Stimulated activated CD4-positive, alpha-beta T cell treated with anti-CD3 and anti-CD28 coated beads, Interleukin-1b, Interleukin-23, amount 100 ng/mL, for 24 hours (primary cell): ENCODE measurements at places on chromosomes 12 and 14.

DNA sequence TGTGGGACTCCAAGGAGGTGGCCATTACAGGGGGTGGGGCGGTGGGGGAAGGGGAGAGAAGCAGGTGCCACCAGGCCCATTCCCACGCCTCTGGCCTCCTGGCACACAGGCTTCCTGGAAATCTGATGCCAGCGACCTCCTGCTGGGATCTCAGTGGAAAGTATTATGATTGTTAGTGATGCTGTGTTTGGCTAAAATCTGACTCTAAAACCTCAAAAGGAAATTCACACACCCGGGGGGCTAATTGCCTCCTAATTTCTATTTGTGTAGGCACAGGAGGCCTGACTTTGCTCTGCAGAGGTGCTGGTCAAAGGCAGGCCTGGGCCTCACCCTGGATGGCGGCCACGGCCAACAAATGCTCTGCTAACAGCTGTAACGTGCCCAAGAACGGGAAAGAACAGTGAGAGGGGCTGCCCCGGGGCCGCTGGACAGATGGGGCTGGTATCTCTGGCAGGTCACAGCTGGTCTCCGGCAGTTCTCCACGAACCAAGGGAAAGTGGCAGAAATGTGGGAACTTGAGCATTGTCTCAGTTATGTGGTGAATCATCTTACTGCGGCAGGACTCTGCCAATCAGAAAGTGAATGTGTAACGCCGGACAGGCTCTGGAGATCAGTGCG is 14.3 kb downstream of the FAM181A start:
- no peak for DNase-seq

- DNase-seq = no peak
Observed at GRCh38 chr14:57833323-57833722, 32.6 kb downstream of the SLC35F4 start.

GRCh38 chr12:123578243-123578642 is 6.1 kb upstream of the TMED2 start:
- DNase-seq = no peak

DNA sequence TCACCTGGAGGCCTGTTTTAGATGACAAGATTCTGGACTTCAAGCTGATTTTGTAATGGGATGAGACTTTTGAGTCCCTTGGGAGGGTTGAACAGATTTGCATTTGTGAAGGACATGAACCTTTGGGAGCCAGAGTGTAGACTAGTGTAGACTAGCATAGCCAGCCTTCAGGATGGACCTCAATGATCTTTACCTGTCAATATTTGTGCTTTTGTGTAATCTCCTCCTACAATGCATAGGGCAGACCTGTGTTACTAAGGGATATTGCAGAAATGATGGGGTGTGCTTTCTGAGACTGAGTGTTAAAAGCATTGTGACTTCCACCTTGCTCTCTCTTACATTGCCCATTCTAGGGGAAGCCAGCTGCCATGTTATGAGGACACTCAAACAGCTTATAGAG is 9.9 kb upstream of the LRP10 start:
- DNase-seq = no peak

DNA sequence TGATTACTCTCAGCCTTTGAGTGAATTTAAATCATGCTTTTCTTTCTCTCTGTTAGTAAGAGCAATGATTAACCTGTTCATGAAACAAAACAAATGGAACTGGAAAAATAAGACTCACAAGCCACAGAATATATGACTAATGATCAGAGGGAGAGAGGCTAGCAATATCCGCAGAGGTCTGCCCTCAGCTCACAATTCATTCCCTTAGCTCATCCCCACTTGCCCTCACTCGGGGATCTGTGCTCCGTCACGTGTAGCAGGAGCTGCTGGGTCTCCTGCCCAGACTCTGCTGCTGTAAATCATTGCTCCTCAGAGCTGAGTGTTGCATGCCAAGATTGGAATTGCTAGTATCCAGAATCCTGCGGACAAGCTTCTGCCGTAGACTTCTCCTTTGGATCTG is 53.1 kb upstream of the GNG2 start:
- no peak for DNase-seq

DNA sequence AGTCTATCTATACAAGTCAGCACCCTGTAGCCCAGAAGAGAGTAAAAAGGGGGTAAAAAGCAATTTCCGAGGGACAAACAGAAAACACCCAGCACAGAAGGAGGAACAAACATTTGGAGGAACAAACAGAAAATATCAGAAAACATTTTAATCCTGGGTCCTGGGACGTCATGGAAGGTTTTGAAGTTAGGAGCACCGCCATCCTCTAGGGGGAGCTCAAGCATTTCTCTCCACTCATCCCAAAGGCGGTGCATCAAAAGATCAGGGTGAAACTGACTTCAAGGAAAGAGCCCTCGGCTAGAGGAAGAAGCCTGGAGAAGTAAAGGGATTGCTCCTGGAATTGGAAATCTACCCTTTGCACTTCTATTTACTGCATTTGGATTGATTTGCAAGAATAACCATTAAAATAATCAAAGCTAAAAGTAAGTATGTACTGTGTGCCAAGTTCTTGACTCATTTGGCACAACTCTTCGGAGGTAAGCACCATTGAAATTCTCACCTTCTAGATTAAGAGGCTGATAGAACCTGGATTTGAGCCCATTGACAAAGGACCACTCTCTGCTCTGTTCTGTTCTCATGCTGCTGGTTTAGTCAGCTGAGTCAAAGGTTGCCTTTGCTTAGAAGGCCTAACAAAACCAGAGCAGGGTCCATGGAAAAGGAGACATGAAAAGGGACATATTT is 17.2 kb upstream of the POC1B start:
- peak; percentile 32 for DNase-seq

DNA sequence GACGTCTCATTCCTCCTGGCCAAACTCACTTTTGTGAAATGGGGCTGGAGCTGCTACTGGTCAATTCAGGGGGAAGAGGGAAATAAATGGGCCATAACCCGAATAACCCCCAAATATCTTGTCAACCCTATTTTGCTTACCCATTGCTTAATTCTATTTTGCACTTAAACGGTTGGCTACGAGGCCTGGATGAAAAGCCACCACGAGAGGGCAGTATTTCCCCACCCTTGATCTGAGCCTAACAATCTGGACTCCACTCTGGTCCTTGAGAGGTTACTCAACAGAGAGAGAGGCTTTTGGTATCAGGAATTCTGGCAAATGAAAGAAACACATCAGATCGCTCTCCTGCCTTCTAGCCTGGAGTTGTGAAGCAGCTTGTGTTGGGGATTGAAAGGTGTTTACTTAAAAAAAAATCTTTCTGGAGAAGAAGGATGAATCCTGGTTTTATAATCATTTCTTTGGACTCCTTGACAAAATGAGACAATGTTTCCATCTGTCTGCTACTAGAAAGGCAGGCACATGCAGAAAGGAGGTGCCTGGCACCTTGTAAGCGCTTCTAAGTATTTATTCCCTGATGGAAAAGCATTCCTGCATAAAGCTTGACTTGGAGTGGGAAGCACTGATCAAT is 22.4 kb upstream of the FBXO21 start:
- peak; percentile 54 for DNase-seq

DNA sequence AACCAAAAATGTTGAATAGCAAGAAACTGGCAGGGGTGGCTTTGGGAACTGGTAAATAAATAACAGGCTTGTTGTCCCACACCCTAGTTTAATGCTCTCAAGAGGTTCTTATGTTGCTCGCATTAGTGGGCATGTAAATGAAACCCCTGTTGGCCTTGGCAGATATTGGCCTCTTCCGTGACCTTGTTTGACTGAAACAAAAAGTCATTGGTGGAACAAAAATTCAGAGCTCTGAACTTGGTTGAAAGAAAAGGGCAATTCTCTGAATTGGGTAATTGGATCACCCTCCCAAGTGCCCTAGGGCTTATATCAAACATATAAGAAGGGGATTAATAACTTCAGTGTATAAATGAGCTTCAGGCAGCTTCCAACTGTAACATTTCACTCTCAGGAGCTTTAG is 426.2 kb downstream of the ZFP36L1 start:
- no peak for DNase-seq

DNA sequence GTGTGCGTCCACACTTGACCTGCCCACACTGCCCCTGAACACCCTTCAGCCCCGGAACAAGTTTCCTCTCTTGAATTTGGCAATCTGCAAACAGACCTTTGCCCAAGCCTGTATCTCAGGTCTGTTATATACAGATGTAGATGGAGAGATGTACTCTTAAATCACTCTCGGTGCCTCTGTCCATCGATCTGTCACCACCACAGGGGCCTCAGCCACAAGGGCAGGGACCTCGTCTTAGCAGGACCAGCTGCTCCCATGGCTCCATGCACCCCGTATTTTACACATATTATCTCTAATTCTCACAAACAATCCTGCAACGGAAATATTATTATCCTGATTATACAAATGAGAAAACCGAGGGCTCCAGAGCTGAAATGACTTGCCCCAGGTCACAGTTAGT is 313.4 kb downstream of the BCL11B start:
- DNase-seq = no peak

DNA sequence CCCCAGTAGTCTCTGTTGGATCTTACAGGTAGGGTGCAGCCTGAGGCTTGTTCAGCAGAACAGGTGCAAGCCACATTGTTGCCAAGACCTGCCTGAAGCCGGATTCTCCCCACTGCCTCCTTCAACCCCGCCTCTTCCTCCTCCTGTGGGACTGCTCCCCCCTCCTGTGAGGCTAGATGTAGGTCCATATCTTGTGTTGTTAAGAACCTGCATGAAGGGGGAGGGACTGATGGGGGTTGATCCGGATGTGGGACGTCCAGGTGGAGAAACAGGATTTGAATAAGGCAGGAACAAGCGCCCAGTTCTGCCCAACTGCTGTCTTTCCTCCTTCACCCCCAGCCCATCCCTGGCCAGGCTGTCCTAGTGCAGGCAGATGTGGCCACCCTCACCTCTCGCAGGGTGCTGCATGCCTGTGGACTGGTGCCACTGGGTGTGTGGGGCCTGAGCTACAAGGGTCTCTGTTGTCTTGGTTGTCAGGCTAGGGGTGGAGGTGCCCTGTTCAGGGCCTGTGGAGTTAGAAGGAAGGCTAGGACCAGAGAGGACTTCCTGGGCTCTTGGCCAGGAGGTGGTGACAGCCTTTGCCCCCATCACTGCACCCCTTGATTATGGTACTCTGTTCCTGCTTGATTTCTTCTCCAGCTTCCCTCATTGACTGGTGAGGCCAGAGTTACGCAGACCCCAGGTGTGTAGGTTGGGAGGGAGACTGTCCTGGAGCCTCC is 1.4 kb downstream of the NR4A1 start:
- DNase-seq = no peak

DNA sequence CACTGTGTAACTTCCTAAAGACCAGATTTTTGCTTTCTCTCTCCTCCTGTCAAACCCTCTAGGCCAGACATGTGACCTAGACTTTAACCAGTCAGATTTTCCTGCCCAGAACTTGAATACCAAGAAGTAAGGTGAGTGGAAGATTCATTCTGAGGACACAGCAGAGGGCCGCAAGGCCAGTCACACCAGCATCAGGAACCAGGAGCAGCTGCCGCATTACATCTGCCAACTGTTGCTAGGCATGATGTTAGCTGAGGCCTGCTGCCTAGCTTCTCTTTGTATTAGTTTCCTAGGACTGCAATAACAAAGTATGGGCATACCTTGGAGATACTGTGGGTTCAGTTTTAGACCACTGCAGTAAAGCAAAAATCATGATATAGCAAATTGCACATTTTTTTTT is 101.9 kb upstream of the BMP4 start:
- DNase-seq = no peak
